ENCODE measurements at places on chromosomes 13 and 19.

DNA sequence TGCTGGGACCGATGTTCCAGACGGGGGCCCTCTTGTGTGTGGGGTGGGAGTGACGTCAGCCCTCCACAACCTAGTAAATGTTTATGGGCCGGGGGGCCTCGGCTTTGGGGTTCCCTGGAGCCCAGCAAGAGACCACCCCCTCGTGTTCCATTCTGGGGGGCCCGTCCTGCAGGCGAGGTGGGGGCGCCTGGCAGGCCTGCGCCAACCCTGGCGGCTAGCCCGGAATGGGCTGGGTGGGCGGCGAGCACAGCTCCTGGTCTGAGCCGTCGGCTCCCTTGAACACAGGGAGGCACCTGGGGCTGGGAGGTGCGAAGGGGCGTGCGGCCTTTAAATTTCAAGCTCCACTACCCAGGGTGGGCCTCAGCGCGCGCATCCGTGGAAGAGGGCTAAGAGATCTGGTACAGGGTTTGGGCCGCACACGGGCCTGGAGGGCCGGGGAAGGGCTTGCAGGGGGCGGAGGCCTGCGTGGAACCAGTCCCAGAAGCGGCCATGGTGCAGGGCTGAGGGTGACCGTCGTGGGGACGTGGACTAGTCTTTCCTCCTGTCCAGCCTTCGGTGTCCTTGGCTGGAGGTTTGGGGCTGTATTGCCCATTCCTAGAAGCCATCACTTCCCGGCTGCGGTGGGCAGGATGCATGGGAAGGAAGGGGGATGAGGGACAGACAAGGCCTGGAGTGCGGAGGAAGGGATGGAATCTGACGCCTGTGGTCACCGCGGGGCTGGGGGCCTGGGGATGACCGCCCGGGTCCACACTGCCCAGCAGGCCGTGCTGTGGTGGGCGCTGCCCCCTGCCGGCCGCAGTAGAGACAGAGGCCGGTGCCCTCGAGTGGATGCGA lies 11.4 kb downstream of the NDUFA11 start:
- no peak for DNase-seq

- no peak for DNase-seq
Measured at GRCh38 chr13:94556041-94556440, 39.9 kb downstream of the TGDS start.

DNA sequence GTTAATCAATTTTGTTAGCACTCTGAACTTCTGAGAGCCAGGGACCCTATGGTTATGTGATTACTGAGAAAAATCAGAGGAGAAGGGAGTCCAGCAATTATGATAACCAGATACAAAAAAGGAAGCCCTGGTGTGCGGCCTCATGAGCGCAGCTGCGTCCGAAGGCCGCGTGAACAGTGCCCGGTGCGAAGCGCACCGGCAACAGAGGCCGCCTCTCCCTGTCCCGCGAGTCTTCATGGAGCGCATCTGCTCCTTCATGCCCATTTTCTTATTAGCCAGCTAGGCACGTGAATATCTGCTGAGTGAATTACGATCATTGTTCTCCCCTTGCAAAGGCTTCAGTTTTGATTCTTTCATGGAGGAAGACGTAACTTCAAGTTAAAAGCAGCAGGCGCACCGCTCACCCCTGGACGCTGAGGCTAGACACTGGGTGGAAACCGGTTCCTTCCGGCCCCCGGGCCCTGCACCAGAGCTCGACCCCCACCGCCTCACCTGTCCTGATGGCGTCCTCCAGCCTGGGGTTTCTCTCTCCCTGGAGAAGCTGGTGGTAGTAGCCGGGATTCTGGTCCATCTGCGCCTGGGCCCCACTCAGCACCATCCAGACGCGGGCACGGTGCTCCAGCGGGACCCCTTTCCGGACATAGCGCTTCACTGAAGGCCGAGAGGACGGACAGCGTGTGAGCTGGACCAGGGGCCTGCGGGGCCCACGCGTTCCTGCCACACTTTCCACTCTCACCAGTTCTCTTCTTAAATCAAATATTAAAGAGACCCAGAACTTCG lies 8.9 kb downstream of the GRTP1 start:
- DNase-seq: no peak

DNA sequence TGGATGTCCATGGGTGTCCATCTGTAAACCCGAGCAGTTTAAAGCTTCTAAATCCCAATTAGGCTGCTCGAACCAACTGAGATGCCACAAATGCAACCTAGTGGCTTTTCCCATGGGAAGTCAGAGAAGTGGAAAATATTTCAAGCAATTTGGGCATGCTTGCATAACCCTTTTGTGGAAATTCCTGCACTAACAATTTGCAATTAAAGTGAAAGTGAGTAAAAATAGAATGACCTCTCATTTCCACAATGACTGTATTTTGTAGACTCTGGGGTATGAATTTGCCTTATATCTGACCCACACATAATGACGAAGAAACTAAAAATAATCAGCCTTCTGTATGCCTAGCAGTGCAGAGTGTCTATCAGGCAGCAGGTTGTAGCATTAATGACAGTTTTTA lies 91.8 kb upstream of the TSC22D1 start:
- no peak for DNase-seq

- no peak for DNase-seq
Measured at GRCh38 chr19:36151144-36152018, 866 bp downstream of the COX7A1 start.

DNA sequence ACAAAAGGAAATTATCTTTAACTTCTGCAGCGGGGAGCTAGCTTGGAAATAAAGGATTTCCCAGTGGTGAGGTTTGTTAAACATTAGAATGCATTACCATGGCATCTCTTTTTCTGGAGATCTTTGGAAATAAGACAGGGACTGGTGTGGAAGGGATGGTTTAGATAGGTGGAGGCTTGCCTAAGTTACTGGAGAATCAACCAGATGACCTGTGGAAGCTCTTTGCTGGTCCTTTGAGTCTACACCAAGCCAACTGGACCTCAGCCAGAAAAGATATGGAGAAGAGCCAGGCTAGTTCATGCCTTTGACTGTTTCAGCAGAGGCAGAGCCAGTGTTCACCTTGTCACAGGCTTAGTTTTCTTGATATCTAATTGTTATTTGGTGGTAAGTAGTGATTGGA lies 134.7 kb downstream of the KCNRG start:
- DNase-seq: no peak

DNA sequence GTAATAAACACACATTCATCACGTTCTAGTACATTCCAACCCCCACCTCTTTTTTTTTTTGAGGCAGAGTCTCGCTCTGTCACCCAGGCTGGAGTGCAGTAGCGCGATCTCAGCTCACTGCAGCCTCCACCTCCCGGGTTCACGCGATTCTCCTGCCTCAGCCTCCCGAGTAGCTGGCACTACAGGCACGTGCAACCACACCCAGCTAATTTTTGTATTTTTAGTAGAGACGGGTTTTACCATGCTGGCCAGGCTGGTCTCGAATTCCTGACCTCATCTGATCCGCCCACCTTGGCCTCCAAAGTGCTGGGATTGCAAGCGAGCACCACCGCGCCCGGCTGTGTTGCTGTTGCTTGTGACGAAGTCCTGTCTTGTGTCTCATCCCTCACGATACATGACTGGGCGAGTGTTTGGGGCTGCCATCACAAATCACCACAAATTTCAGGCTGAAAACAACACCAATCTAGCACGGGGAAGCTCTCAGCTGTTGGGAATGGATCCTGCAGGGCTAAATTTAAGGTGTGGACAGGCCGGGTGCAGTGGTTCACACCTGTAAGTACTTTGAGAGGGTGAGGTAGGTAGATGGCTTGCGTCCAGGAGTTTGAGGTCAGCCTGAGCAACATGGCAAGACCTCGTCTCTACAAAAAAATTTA lies 15.7 kb downstream of the MOB3A start:
- no peak for DNase-seq

GRCh38 chr19:58566989-58567388 lies 6.1 kb downstream of the MZF1 start:
- no peak for DNase-seq

- peak; percentile 34 for DNase-seq
Measured at GRCh38 chr19:2049741-2050348, 1.2 kb downstream of the MKNK2 start.

DNA sequence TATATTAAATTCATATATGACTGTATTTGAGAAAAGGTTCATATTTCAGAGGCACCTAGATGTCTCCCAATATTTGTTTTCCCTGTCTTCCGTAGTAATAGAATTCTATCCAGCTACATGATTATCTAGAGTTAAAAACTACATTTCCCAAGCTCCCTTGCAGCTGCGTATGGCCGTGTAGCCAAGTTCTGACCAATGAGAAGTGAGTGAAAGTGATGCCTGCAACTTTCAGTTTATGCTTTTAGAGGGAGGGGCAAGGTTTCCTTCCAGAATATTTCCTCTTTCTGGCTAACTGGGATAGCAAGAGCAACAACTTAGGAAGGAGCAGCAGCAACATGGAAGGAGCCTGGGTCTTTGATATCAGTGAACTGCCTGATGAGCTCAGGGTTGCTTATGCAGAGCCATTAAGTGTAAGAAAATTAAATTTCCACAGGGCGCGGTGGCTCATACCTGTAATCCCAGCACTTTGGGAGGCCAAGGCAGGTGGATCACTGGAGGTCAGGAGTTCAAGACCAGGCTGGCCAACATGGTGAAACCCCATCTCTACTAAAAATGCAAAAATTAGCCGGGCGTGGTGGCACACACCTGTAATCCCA lies 23.2 kb upstream of the CYP2A13 start:
- no peak for DNase-seq

DNA sequence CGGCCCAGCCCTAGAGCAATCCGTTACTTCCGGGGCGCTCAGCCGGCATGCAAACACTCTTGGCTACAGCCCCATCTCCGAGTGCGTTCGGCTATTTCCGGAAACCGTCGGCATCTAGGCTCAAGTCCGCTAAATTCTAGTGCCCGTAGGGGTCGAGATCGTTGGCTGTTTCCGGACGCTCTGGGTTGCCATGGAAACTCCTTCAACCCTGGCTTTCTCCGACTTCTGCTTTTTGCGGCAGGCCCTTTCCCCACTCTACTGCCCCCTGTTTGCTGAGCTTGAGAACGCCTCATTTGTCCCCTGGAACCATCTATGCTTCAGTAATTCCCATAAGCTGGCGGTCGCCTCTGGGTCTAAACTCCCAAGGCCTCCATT lies 534 bp upstream of the PIK3R2 start:
- DNase-seq: peak; percentile 97

DNA sequence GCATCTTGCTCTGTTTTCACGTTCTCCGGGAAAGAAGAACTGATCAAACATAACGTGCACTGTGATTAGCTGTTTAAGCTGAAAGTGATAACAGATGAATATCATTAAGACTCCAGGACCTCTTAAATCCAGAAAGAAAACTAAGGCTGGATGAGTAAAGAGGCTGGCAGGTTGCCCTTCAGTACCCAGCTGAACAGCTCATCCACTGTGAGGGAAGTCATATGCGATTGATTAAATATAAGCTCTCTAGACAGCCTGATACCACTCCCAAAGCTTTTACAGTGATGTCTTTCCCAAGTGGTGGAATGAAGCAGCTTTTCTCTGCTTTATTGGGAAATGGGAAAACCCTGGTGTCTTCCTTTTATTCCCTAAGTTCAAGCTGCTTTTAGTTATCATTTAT lies 116.9 kb downstream of the EFNB2 start:
- no peak for DNase-seq

GRCh38 chr13:99277629-99278028 lies 19.4 kb upstream of the GPR18 start:
- no peak for DNase-seq

- DNase-seq: no peak
Measured at GRCh38 chr13:44237881-44238421, 135.7 kb upstream of the SERP2 start.

- peak; percentile 50 for DNase-seq
Measured at GRCh38 chr19:11422163-11423065, 3.3 kb upstream of the RGL3 start.

DNA sequence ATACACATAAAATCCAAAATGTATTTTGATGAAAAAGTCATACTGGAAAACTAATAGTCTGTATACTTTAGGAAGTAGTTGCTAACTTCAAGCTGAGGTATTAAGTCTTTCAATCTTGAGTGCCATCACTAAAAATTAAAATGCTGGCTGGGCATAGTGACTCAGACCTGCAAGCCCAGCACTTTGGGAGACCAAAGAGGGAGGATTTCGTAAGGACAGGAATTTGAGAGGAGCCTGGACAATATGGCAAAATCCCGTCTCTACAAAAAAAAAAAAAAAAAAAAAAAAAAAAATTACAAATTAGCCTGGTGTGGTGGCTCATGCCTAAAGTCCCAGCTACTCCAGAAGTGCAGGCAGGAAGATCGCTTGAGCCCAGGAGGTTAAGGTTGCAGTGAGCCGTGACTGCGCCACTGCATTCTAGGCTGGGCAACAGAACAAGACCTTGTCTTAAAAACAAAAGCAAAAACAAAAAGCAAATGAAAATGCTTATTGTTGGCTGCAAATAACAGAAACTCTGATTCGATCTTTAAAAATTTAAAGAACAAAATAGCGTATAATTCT lies 1994.2 kb upstream of the PCDH20 start:
- DNase-seq: no peak

DNA sequence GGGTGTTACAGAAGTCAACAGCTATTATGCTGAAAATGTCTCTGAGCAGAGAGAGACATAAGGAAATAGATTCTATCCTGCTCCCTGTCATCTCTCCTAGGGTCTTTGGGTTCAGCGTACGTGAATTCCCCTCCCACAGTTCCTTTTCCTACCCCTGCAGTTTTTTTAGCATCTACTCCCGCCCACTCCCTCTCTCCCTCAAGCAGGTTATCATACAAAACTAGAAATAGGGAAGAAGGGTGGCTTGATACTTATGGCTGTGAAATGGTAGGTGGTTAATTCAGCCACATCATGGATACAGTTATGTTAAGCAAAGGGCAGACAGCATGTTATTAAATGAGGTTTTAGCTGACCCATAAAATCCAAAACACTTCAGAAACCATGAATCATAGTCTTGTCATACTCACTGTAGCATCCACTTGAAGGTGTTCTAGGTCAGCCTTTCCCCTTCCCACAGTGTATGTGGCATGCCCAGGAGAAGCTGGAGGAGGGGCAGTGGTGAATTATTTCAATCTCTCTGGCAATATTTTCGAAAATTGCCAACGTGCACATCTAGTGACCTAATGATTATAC lies 236.8 kb upstream of the SERP2 start:
- no peak for DNase-seq

DNA sequence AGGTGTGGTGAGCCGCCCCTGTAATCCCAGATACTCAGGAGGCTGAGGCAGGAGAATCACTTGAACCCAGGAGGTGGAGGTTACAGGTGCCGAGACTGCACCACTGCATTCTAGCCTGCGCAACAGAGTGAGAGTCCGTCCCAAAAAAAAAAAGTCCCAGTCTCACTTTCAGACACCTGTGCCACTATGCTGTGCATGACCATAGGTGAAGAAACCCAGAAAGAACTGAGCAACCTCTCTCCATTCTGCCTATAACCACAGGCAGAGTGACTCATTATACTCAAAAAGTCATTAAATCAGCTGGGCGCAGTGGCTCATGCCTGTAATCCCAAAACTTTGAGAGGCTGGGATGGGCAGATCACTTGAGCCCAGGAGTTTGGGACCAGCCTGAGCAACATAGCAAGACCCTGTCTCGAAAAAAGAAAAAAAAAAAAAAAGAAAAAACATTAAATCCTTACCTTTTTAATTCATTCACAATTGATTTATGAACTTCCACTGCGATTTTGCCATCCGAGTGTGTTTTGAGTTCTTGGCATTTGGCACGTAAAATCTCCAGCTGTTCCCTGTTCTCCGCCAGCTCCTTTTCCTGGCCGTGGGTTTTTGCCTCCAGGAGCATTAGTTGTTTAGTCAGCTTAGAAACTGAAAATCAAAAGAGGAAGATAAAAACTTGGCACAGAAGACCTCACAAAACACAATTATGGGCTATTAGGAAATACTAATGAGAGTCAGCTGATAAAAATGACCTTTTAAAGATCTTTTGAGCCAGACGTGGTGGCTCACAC lies 45.5 kb upstream of the SLC7A9 start:
- DNase-seq: no peak
